ENCODE measurements at places on chromosomes 12 and 14.

- no peak for DNase-seq
- H3K4me1 ChIP-seq: peaks cover 21% of the 10 kb centered on the region
- peaks cover 3% of the 10 kb centered on the region for H3K36me3 ChIP-seq
- no peak overlapping the region for H3K27ac ChIP-seq
These were observed 1.1 kb upstream of the EXD2 start for GRCh38 chr14:69190191-69190590.

DNA sequence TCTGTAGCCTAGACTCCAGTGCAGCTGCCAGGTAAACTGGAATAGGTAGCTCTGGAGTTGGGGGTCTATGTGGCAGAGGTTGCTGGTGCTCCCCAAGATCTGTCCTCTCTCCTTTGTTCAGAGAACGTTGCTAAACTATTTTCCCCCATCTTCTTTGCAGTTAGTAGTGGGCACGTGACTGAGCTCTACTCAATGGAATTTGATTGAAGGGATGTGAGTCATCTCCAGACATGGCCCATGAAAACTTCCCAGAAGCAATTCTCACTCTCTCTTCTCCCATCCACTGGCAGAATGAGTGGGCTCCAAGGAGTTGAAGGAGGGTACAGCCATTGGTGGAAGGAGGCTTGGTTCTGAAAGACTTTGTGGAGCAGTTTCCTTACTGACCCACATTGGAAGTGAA lies 44.0 kb downstream of the PAH start:
- no peaks in the 10 kb centered on the region for H3K4me1 ChIP-seq
- H3K4me3 ChIP-seq: no peak overlapping the region
- DNase-seq: no peak
- no peaks in the 10 kb centered on the region for H3K36me3 ChIP-seq

DNA sequence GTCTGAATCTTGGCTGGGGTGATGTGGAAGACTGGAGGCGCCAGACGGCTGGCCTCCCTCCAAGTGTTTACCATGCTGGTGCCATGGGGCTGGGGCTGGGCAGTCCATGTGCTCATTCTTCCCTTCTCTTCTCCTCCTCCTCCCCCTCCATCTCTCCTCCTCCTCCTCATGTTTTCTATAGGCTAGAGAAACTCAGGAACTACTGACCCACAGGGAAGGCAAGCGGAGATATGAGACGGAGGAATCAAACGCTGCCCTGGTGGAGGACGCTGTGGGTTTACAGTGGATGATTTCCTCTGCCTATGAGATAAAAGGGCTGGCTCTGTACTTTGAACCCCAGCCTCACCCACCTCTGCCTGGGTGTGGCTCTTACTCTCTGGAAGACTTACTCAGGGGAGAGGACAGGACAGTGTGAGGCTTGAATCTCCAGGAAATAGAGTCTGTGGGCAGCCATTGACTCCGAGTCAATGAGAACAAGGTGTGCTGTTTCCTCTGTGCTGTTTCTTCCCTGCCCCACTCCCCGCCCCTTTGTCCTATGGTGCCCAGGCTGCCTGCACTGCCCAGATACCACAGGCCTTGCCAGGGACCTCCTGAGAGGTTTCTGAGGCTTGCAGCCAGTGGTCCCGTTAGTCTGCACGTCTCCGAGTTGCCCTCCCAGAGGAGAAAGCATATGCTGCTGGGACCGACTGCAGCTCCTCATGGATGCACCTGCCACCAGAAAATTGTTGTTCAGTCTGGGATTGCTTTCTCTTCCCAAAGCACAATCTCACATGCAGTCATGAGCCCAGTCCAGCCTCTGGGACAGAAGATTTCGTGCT lies 132.6 kb upstream of the ARHGAP5 start:
- no peaks in the 10 kb centered on the region for H3K27me3 ChIP-seq
- peak overlapping the region; percentile 49 for H3K4me3 ChIP-seq
- no peaks in the 10 kb centered on the region for H3K36me3 ChIP-seq
- no peak for DNase-seq
- peaks cover 7% of the 10 kb centered on the region for H3K4me1 ChIP-seq

DNA sequence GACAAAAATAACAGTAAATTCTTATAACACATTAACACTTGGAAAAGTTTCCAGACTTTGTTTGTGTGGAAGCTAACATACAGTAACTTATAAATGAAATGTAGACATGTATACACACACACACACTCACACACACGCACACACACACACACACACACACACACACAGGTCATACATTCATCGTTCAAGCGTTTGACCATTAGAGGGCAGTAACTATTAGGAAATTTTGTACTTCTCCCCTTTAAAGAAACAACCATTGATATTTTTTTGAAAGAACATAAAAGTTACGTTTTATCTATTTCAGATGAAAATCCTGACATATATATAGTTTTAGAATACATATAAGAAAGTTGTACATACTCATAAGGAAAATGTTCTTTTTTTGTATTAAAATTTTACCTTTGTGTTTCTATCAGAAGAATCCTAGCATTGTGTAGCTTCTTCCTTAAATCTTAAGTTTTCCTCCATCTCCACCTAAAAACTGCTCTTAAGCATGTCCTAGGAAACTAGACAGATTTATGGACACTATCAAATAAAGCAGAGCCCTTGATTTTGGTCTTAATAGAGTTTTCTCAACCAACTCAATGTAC lies 29.0 kb downstream of the PTPRQ start:
- DNase-seq: no peak
- no peaks in the 10 kb centered on the region for H3K36me3 ChIP-seq
- no peak overlapping the region for H3K4me3 ChIP-seq

DNA sequence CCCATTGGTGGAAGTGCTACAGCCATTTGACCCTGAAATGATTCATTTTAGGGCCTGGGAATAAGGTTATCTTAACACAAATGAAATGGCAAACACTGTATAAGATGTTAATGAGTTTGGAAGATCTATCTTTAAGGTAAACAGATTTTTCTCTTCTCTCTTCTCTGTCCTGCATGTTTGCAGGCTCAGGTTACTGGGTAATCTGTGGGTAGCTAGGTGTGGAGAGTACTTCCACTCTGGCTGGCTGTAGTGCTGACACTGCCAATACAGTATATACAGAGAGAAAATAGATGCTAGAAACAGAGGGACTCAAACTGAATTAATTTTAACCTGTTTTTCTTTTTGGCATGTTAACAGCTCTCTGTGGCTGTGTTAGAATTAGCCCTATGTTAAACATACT lies 84.6 kb downstream of the SLC38A6 start:
- H3K27me3 ChIP-seq: no peaks in the 10 kb centered on the region
- no peak overlapping the region for H3K4me3 ChIP-seq
- H3K4me1 ChIP-seq: no peaks in the 10 kb centered on the region
- H3K36me3 ChIP-seq: peaks cover 3% of the 10 kb centered on the region
- H3K27ac ChIP-seq: no peak overlapping the region

DNA sequence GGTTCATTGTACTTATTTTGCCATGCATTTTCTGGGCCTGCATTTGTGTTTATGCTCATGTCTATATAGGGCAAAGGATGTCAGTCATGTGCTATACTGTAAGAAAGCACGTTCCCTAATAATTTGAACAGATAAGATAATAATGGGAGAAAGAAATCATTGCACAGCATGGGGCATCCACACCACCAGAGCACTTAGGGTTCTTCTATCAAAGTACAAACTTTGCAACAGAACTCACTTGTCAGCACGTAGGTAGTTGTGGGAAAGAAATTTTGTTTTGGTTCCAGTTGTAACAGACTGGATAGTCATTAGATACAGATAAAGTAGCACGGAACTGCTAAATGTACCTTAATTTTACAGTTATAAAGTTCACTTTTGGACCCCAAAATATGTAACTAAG lies 10.1 kb downstream of the PPP1CC start:
- no peak for DNase-seq
- no peaks in the 10 kb centered on the region for H3K27me3 ChIP-seq
- H3K27ac ChIP-seq: peak overlapping the region; percentile 23
- H3K36me3 ChIP-seq: peaks cover 61% of the 10 kb centered on the region
- peaks cover 47% of the 10 kb centered on the region for H3K4me1 ChIP-seq
- no peak overlapping the region for H3K4me3 ChIP-seq

GRCh38 chr12:75984577-75985182 lies 46.9 kb downstream of the PHLDA1 start:
- no peak for DNase-seq
- H3K4me3 ChIP-seq: no peak overlapping the region
- no peak overlapping the region for H3K27ac ChIP-seq
- peaks cover 18% of the 10 kb centered on the region for H3K4me1 ChIP-seq
- peaks cover 16% of the 10 kb centered on the region for H3K27me3 ChIP-seq
- H3K36me3 ChIP-seq: peaks cover 2% of the 10 kb centered on the region

DNA sequence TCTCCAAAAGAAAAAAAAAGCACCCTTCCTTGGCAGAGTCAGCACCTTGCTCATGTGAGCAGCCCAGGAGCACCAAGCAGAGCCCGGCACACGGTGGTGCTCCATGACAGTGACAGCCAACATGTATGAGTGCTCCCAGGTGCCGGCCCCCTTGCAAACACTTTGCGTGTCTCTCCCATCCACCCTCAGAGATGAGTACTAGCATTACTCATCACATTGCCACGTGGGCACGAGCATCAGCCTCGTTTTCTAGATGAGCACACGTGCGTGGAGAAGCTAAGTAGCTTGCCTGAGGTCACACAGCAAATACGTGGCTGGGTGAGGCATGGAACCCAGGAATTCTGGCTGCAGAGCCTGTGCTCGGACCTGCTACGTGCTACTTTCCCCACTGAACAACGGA lies 177.9 kb upstream of the PRMT8 start:
- no peak overlapping the region for H3K4me3 ChIP-seq
- no peak overlapping the region for H3K27ac ChIP-seq
- no peaks in the 10 kb centered on the region for H3K36me3 ChIP-seq
- no peak for DNase-seq

DNA sequence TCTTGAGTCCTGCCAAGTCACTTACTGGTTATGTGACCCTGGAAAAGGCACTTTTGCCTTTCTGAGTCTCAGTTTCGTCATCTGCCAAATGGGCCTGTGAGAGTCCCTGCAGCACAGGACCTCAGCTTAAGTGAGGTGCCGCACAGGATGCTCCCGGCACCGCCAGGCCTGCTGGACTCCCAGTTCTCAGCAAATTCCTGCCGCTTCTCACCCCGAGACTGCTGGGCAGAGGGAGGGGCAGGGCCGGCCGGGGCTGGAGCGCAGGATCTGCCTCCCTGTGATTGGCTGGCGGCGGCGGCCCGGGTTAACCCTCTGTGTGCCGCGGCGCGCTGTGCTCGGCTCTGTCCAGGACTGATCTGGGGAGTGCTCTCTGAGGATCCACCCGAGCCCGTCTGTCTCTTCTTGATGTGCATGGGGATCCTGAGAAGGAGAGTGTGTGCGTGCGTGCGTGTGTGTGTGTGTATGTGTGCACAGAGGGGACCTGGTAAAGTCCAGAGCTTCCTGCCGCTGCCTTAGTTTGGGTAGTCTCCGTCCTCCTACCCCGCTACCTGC lies 8.6 kb downstream of the SETD1B start:
- H3K27me3 ChIP-seq: no peaks in the 10 kb centered on the region
- peaks cover 70% of the 10 kb centered on the region for H3K36me3 ChIP-seq
- no peak for DNase-seq
- H3K4me1 ChIP-seq: peaks cover 45% of the 10 kb centered on the region
- H3K27ac ChIP-seq: peak overlapping the region; percentile 83
- H3K4me3 ChIP-seq: peak overlapping the region; percentile 84

DNA sequence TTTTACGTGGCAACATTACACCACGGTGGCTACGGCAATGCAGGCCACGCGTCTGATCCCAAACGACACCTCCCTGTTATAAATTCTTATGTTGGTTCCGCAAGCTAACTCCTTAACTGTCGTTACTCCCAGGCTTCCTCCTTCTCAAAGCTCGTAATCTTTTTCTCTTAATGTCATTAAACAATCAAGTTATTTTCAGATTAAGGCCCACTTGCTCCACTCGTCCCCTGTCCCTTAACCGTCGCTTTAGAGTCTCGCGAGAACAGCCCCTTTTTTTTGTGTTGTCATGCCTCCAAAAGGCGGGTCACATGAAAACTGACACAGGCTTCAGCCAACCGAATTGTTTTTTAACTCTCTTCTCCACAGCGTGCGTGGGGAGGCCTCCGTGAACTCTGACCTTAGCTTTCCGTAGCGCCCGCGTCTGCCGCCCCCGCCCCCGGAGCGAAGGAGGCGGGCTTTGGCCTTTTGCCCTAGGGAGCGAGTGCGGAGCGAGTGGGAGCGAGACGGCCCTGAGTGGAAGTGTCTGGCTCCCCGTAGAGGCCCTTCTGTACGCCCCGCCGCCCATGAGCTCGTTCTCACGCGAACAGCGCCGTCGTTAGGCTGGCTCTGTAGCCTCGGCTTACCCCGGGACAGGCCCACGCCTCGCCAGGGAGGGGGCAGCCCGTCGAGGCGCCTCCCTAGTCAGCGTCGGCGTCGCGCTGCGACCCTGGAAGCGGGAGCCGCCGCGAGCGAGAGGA lies at the start of gene CAND1:
CAND1 (plus strand) TSS at position 463 of the 737 bp plus-strand sequence. CDS start 360 bp downstream, outside the sequence.
- peak; percentile 96 for DNase-seq
- peaks cover 46% of the 10 kb centered on the region for H3K4me1 ChIP-seq
- no peaks in the 10 kb centered on the region for H3K27me3 ChIP-seq
- H3K27ac ChIP-seq: peak within 1 kb of the TSS; percentile 97

DNA sequence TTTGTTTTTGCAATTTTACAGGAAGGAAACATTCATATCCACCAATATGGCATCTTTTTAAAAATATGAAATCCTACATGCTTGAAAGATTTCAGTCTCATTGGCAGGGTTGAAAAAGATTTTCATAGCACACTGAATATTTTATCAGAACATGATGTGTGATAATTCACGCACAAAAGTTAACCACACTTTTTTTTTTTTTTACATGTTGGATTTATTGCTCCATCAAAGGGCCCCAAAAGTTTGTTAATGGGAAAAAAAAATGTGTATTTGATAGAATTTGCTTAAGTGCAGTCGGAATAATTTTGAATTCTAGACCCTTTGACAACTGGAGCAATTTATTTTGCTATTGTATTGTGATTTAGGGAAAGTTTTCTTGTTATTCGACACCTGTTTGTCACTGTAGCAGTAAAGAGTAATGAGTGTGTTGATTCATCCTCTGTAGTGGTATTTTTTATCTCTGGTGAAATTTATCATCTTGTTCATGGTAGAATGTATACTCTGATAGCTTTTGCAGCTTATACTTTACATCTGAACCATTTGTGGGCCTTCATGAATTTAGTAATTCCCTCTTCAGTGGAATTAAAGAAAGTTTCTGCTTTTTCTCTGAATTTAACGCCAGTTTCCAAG lies 1.1 kb downstream of the EML1 start:
- H3K4me1 ChIP-seq: peaks cover 8% of the 10 kb centered on the region
- peaks cover 3% of the 10 kb centered on the region for H3K36me3 ChIP-seq
- no peak overlapping the region for H3K27ac ChIP-seq
- no peak for DNase-seq

GRCh38 chr14:91185721-91186120 lies 58.8 kb downstream of the GPR68 start:
- H3K36me3 ChIP-seq: peaks cover 38% of the 10 kb centered on the region
- no peak overlapping the region for H3K4me3 ChIP-seq
- H3K4me1 ChIP-seq: peaks cover 6% of the 10 kb centered on the region
- H3K27ac ChIP-seq: no peak overlapping the region
- no peaks in the 10 kb centered on the region for H3K27me3 ChIP-seq
- no peak for DNase-seq

GRCh38 chr12:3199551-3200031 lies 122.4 kb downstream of the TSPAN9 start:
- no peak overlapping the region for H3K27ac ChIP-seq
- peaks cover 60% of the 10 kb centered on the region for H3K27me3 ChIP-seq
- H3K4me1 ChIP-seq: peaks cover 11% of the 10 kb centered on the region
- DNase-seq: no peak
- no peak overlapping the region for H3K4me3 ChIP-seq
- H3K36me3 ChIP-seq: no peaks in the 10 kb centered on the region

GRCh38 chr12:99212275-99212674 lies 435.3 kb upstream of the GARIN6 start:
- DNase-seq: no peak
- no peaks in the 10 kb centered on the region for H3K4me1 ChIP-seq
- no peaks in the 10 kb centered on the region for H3K27me3 ChIP-seq
- no peak overlapping the region for H3K27ac ChIP-seq

All from central memory CD8-positive, alpha-beta T cell (primary cell).